ENCODE measurements at places on chromosomes 1 and 21.

- no peak for DNase-seq
These were observed at the start of gene ADCY10 for GRCh38 chr1:167913895-167914496. Gene ADCY10 (minus strand): TSS chr1:167914134. CDS start chr1:167905140, 8,994 bp downstream.

DNA sequence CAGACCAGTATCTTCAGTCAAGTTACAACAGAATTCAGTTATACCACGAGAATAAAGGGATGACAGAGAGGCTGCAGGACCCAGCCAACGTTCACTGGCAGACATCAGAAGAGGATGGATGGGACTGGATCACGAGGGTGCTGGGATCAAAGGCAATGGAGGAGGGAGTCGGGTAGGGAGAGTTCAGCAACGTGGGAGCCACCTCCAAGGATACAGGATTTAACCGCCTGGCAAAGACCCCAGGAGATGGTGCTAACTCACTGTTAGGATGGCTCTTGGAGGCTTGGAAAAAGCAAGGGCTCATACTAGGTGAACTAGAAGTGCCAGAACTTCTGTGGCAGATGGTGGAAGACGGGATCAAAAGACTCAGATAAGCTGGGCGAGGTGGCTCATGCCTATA lies 99.1 kb upstream of the DISP3 start:
- no peak for DNase-seq

DNA sequence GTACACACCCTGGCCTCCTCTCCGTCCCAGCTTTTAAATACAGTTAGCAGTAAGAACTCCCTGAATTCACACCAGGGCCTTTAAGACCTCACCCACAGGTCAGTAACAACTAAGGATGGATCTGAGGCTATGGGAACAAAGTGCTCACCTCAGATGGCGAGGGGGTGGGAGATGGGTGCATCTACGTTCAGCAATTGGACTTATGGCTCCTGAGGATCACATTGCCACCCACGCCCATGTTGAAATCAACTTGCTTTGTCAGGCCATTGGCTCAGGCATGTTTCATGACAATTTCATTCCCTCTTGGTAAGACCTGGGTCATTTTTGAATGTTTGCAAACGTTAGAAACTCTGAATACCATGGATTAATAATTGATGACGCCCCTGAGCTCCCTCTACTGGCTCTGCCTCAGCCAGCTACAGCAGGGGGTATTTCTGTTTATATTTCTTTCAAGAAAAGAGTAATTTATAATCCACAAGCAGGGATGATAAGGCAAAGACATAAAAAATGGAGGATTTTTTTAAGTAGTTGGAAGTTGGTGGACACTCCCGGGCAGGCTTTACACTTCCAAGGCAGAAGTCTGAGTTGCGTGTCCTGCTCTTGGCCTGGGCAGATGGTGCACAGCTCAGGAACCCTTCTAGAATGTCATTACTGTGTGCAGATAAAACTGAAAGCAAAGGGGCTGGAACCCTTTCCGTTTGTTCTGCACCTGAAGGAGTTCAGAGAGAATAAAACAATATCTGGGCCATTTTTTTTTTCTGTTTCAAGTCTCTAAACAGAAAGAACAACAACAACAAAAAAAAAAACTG lies 13.7 kb upstream of the LBR start:
- DNase-seq = no peak

DNA sequence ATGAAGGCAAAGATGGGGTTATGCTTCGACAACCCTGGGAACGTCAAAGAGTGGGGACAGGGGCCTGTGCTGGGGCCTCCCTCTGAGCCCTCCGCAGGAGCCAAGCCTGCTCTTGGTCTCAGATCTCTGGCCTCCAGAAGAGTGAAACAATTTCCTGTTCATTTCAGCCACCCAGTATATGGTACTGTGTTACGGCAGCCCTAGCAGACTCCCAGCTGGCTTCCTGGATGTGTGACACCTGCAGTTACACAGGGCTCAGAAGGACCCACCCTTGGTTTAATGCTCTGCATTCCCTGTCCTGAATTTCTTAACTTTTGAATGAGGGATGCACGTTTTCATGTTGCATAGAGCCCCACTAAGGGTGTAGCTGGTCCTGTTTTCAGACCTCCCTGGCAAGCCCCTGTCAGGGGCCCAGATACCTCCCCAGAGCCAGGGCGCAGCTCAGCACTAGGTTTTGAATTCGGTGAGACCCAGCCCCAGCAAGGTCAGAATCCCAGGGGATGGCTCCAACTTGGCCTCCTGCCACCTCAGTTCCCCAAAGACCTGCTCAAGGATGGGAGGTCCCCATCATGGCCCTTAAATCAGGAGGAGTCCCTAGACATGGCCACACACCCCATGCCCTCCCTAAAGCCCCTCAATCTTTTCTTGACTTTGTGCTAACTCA lies 79.0 kb upstream of the IFFO2 start:
- no peak for DNase-seq

- no peak for DNase-seq
These were observed at the start of gene PERM1 for GRCh38 chr1:981955-982558. Gene PERM1 (minus strand): TSS chr1:982093. CDS start chr1:981029, 1,064 bp downstream.

DNA sequence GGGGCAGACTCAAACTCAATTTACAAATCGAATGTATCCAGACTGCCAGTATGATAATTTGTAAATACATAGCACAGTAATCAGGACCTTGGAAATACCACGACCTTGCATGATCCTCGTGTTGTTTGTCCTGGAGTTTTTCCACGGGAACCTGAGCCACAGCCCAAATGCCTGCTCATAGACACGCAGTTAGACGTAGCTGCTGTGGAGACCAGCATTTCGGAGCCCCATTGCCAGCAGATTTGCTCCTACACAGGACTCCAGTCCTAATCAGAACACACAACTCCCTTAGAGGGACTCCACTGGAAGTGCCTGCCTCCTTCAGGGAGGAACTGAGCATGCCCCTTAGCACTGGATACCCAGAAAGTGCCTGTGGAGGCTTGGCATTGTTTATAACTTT lies 163.2 kb downstream of the GALNT2 start:
- no peak for DNase-seq

DNA sequence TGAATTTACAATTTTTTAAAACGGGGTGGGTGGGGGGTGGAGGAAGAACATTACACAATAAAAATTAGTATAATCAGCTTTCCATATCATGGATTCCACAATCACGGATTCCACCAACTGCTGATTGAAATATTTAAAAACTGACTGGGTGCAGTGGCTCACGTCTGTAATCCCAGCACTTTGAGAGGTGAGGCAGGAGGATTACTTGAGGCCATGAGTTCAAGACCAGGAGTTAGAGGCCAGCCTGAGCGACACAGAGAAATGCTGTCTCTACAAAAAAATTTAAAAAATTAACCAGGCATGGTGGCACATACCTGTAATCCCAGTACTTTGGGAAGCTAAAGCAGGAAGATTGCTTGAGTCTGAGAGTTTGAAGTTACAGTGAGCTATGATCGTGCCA lies 254.7 kb downstream of the ATG4C start:
- no peak for DNase-seq

DNA sequence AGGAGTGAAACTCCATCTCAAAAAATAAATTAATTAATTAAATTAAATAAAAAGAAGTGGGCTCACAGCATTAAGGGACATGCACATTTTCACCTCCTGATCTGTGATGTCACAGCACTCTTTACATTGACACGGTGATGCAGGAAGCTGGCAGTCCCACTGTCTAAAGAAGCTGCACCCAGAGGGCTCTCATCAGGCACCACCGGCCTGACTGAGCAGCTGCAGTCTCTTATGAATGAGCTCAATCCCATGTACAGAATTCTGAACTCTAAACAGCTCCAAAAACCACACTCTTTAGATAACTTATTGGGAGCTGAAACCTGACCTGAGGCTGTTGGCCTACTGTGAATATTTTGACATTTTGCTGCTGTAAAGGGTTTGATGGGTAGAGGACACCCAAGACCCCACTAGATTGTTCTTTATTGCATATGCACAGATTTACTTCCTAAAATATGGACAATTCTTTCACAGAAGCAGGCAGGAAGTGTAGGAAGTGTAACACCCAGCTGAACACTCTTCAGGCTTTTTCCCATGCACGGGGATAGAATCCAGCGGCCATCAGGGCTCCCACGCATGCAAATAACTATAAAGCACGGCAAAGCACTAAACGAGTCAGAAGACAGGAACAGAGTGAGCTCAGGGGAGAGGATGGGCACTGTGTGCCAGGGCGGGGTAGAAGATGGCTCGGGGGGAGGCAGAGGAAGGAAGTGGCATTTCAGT lies 46.2 kb downstream of the L1TD1 start:
- no peak for DNase-seq

Measured in GM10248 (cell line).